ENCODE measurements at places on chromosomes 11 and 22. TPM values are rescaled to one million over a fixed set of nuclear protein-coding genes. Genes with fewer than 3 reads are reported as not detected.

APOA1 gene
- not detected for total RNA-seq

- H3K4me3 ChIP-seq, result no peak overlapping the region
- H3K27me3 ChIP-seq, result peaks cover 8% of the 10 kb centered on the region
- no peaks in the 10 kb centered on the region for H3K36me3 ChIP-seq
- no peak for DNase-seq
- H3K27ac ChIP-seq, result no peak overlapping the region
- H3K4me1 ChIP-seq, result no peaks in the 10 kb centered on the region
Observed at GRCh38 chr22:46421267-46421666, 85.8 kb downstream of the TRMU start.

OR52I2 gene
- not detected for total RNA-seq

- DNase-seq, result no peak
- no peak overlapping the region for H3K27ac ChIP-seq
- H3K4me3 ChIP-seq, result no peak overlapping the region
- no peaks in the 10 kb centered on the region for H3K36me3 ChIP-seq
- no peaks in the 10 kb centered on the region for H3K4me1 ChIP-seq
Observed at GRCh38 chr11:109001585-109001984, 336.7 kb downstream of the DDX10 start.

RASL10A gene
- total RNA-seq, result not detected

Data from SJSA1 (cell line).